ENCODE measurements at places on chromosomes 12 and 14.
A peak's percentile ranks its signal among the peaks of the same experiment; 100 is the strongest.

- peaks cover 16% of the 10 kb centered on the region for H3K27me3 ChIP-seq
- DNase-seq = no peak
- H3K4me1 ChIP-seq = peaks cover 3% of the 10 kb centered on the region
- H3K4me3 ChIP-seq = no peak overlapping the region
- no peak overlapping the region for H3K27ac ChIP-seq
- H3K36me3 ChIP-seq = no peaks in the 10 kb centered on the region
Observed at GRCh38 chr14:24534286-24534685, 26.2 kb upstream of the CMA1 start.

DNA sequence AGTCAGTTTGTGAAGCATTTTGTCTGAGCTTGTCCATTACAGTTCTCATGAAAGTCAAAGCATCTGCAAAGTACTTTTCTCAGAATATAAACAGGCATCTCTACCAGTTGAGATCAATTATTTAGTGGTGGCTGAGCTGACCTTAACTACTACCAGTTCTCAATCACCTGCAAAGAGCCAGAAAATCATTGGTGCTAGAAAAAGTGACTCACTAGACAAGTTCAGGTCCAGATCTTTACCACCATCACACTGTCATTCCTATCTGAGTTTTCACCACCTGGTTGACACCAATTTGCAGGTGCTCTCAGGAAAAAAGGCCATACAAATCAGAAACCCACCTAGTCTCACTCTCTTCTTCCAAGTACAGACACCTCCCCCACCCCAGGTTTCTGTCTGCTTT, 33.3 kb downstream of the ITPR2 start:
- no peak for DNase-seq
- no peaks in the 10 kb centered on the region for H3K27me3 ChIP-seq
- H3K4me3 ChIP-seq = no peak overlapping the region
- peaks cover 3% of the 10 kb centered on the region for H3K36me3 ChIP-seq

DNA sequence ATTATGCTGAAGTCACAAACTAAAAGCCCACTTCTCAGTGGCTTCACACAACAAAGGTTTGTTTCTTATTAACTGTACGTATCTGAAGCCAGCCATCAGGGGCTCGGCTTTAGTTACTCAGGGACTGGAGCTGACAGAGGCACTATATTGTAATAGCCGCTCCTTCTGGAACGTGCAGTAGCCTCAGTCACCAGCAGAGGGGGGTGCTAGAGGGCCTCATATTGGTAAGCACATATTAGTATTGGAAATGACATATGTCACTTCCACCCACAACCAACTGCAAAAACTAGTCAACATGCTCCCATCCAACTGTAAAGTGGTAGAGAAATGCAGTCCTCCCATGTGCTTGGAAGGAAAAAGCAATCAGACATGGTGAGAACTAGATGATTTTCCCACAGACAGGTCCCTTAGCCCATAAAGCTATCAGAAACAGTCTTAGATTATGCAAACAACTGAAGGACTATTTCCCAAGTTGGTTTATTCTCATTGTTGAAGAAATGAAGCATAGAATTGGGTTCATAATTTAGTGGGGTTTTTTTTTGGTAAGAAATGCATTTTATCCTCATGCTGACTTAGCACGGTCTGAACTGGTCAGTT, 183.6 kb upstream of the G2E3 start:
- DNase-seq = peak; percentile 86
- no peaks in the 10 kb centered on the region for H3K36me3 ChIP-seq
- H3K4me1 ChIP-seq = no peaks in the 10 kb centered on the region
- peaks cover 18% of the 10 kb centered on the region for H3K27me3 ChIP-seq
- H3K27ac ChIP-seq = no peak overlapping the region

GRCh38 chr12:27001663-27002062, 12.5 kb downstream of the TM7SF3 start:
- no peak for DNase-seq
- no peaks in the 10 kb centered on the region for H3K27me3 ChIP-seq

GRCh38 chr12:1474574-1475153, 119.7 kb downstream of the FBXL14 start:
- no peak overlapping the region for H3K27ac ChIP-seq
- H3K36me3 ChIP-seq = no peaks in the 10 kb centered on the region
- no peak for DNase-seq
- H3K27me3 ChIP-seq = no peaks in the 10 kb centered on the region

DNA sequence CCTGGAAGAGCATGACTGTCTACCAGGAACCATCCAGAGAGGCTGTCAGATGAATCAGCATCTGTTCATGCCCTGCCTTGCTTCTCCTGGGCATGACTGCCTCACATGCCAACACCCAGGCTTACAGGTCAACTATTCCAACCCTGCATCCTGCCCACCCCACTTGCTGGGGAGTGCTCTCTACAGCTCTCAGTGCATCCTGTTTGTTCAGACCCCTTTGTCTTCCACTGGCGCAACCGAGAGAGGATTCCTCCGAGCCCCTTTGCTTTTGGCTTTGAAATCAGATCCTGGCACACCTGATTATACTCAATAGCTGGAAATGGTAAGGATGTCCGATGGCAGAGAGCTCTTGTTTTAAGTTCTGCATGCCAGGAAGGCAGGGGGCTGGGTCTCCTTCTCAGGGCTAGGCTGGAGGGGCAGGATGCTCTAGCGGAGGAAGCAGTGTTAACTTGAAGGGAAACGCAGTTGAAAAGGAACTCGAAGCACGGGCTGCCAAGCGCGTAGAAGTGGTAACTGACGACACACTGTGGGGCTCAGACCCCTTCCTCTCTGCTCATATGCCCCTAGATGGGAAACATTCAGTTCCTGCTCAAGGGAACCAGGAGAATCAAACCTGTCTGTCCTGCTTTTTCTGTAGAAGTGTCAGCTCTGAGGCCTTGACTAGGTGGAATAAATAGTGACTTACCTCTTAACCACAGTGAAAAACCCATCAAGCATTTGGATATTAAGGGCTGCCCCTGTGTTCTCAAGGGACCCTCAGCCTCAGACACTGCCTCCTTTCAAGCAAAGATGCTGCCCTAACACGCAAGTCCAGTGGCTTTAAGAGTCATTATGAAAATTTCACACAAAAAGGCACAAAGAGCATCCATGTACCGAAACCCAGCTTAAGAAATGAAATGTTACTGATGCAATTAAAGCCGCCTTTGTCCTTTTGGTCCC, 297.5 kb downstream of the ZFP36L1 start:
- no peak for DNase-seq
- no peak overlapping the region for H3K4me3 ChIP-seq
- no peaks in the 10 kb centered on the region for H3K27me3 ChIP-seq
- H3K4me1 ChIP-seq = peaks cover 23% of the 10 kb centered on the region
- H3K27ac ChIP-seq = no peak overlapping the region

DNA sequence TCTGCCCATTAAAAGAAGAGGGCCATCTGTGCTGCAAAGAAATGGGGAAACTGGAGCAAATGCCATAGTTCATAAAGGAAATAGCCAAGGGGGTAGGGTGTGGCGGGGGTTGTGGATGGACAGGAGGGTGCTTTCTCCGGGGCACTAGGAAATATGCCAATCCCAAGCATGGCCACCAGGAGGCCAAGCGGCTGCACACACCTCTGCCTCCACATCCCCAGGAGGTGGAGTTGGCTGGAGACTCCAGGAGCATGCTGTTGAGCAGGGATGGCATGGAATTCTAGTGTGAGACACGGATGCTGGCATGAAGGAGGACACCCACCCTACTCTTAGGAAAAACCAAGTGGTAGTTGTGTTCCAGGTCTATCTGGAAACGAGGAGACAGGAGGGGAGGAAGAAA, 25.2 kb downstream of the NID2 start:
- DNase-seq = peak; percentile 28
- no peak overlapping the region for H3K4me3 ChIP-seq
- H3K27ac ChIP-seq = no peak overlapping the region
- no peaks in the 10 kb centered on the region for H3K27me3 ChIP-seq

- no peak overlapping the region for H3K4me3 ChIP-seq
- H3K27ac ChIP-seq = no peak overlapping the region
- no peak for DNase-seq
- no peaks in the 10 kb centered on the region for H3K27me3 ChIP-seq
- H3K36me3 ChIP-seq = no peaks in the 10 kb centered on the region
Observed at GRCh38 chr12:83186419-83186818, 499.7 kb downstream of the TMTC2 start.

DNA sequence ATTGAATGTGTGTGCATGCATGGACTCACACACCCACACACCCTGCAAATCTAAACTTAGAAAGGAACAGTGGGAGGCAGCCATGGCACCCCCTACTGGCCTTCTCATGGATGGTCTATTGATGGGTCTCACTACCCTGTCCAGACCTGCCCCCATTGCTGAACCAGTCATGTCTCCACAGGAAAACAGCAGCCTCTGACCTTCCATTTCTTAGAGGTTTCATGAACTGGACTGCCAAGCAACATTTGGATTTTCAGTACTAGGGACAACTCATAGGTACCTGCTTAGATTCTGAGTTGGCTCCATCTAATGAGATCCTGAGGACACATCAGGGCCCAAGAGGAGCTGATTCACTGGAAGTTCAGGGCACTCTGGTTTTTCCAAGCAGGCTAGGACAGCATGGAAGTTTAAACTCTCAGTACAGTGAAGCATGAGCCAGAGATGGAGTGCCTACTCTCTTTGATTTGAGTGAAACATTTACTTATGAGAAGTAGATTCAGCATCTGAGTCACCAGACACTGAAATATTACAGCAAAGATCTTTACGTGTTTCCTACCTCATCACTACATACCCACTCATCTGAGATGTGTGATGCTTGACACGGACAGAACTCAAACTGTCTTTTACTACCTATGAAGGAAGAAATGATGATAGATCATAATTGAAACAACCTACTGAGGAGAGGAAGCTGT, 98.9 kb upstream of the PLEKHG7 start:
- H3K27me3 ChIP-seq = no peaks in the 10 kb centered on the region
- H3K36me3 ChIP-seq = peaks cover 26% of the 10 kb centered on the region

- H3K4me3 ChIP-seq = no peak overlapping the region
- peaks cover 3% of the 10 kb centered on the region for H3K4me1 ChIP-seq
- no peaks in the 10 kb centered on the region for H3K27me3 ChIP-seq
Observed at GRCh38 chr12:121875582-121875981, 13.0 kb upstream of the PSMD9 start.

GRCh38 chr12:50981319-50982239, 29.2 kb downstream of the HIGD1C start:
- H3K4me1 ChIP-seq = peaks cover 41% of the 10 kb centered on the region
- H3K36me3 ChIP-seq = peaks cover 27% of the 10 kb centered on the region

DNA sequence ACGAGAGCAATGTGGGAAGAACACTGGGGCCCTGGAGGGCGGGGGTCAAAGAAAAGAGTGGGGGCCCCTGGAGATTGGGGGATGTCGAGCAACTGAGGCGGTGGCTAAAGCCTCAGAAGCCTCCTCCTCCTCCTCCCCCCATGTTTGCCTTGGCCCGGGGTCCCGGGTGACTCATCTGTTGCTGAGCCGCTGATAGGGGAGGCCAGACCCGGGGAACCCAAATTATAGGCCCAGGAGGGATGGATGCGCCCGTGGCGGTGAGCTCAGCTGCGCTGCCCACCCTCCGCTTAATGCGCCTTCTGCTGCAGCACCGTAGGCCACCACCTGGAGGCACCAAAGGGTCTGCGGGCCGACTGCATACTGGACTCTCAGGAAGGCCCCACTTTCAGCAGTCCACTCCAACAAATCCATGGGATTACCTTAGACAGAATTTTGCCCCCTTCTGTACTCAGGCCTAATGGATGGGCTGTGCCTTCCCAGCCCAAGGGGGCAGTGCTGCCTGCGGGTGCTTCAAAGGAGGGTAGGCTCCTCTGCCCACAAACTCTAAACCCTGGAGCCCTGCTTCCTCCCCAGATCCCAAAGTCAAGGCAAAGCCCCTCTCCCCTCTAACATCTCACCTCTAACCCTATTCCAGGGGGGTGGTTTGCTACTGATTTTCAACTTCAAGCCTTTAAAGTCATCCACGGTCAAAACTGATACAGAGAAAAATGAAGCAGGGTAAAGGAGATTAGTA, 2.6 kb upstream of the WNT10B start:
- H3K27me3 ChIP-seq = peaks cover 54% of the 10 kb centered on the region
- no peak overlapping the region for H3K4me3 ChIP-seq
- peak; percentile 69 for DNase-seq
- H3K4me1 ChIP-seq = peaks cover 57% of the 10 kb centered on the region
- H3K27ac ChIP-seq = no peak overlapping the region
- no peaks in the 10 kb centered on the region for H3K36me3 ChIP-seq

- peaks cover 15% of the 10 kb centered on the region for H3K4me1 ChIP-seq
- no peak overlapping the region for H3K27ac ChIP-seq
- no peaks in the 10 kb centered on the region for H3K27me3 ChIP-seq
- peak; percentile 94 for DNase-seq
Observed at GRCh38 chr14:21092273-21093011, 6.0 kb downstream of the ZNF219 start.

DNA sequence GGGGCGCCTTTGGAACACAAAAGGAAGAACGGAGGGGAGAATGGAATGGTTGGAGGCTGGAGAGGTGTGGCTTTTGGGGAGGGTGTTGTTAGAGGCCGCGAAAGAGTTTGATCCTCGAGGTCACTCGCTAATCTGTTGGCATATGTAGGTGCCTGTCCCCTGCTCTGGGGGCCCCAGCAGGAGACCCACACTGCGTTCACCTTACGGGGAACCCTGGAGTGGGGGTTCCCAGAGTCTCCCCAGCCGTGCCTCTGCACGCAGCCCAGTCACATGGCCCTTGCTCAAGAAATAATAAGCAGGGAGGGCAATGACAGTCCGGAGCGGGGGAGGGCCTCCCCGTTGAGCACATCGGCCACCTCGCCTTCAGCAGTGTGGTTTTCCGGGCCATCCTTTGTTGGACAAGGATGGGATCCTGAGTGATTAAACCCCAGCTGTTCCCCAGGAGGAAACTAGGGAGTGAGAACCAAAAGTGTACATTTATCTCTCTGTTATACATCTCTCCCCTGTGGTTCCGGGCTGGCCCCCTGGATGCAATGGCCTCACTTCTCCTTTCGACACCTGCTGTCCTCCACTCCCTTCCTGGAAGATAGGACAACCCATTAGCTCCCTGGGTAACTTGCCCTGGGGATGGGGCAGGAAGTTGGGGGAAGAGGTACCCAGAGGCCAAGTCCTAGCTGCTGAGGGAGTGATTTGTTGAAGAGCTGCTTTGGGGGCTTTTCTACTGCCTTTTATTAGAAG, 1.3 kb downstream of the PLEKHG3 start:
- peak overlapping the region; percentile 7 for H3K27ac ChIP-seq
- peaks cover 59% of the 10 kb centered on the region for H3K27me3 ChIP-seq
- H3K36me3 ChIP-seq = no peaks in the 10 kb centered on the region
- H3K4me1 ChIP-seq = peaks cover 29% of the 10 kb centered on the region
- H3K4me3 ChIP-seq = peak overlapping the region; percentile 64

DNA sequence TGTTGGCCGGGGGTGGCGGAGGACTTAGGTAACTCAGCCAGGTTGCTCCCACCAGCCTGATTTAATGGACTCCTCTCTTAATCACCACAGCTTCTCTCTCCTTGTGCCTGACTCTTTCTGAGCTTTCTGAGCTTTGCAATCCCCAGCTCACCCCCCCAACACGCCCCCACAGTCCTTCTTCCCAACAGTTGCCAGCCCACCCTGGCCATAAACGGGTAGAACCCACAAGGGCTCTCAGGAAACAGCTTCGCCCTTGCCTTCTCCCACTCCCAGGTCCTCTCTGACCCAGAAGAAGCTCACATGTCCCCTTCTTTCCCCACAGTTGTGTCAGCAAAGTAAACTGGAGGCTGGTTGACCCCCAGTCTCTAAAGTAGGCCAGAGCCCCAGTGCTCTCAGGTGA, 32.9 kb downstream of the ZFP36L1 start:
- H3K27ac ChIP-seq = no peak overlapping the region
- H3K27me3 ChIP-seq = no peaks in the 10 kb centered on the region
- DNase-seq = no peak
